Activated CD8-positive, alpha-beta memory T cell treated with anti-CD3 and anti-CD28 coated beads for 4 hours (primary cell): ENCODE measurements at places on chromosomes 7 and 10.

DNA sequence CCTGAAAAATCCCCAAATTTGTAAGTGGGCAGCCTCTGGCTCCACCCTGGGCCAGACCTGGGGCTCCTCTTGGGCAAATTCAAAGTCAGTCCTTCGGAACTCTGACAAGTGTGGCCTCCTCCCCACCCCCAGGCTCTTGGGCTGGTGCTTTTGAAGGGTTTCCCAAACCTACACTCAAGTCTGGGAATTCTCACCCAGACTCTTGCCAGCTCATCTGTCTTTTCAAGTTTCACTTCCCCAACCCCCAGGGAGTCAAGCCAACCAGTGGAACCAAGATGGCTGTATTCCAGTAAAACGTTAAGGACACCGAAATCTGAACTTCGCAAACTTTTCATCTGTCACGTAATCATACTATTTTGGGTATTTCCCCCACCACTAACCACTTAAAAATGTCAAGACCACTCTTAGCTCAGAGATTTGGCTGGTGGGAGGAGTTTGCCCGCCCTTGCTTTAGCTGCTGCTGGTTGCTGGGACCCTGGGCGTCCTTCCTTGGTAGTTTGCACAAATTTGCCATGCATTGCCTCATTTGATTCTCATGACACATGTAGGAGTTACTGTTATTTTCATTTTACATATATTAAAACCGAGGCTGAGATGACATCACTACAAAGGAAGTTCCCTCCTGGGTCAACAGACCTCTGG, 1.7 kb upstream of the MYO1G start:
- no peak for DNase-seq

DNA sequence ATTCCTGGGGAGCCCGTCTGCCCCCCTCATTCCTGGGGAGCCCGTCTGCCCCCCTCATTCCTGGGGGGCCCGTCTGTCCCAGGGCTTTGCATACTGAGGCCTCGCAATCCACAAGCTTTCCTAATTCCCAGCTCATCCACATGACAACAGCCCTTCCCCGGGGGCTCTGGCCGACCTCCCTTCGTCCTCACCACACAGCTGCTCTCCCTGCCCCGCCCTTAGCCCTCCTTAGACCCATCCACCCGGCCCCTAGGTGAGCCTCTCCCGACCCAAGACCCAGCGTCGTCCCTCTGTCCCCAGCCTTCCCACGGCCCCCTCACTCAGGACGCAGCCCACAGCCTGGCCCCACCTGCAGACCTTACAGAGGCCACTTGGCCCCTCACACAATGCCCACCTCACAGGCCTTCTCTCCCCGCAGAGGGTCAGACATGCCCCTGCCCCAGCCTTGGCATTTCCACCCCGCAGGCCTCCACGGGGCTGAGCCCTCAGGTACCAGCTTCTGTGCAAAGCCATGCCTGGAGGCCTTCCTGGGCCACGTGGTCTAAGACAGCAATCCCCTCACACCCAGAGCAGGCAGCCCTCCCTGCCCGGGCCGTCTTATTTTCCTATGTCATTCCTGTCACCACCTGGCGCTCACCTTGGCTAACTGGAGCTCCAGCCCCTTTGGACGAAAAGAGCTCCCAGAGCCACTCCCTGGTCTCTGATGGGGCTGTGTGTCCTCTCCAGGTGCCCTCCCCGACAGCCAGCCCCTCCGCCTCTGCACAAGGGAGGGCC, 3.5 kb upstream of the FAM20C start:
- DNase-seq = no peak

- DNase-seq = no peak
Measured at GRCh38 chr7:101234636-101235035, 3.0 kb downstream of the CLDN15 start.

DNA sequence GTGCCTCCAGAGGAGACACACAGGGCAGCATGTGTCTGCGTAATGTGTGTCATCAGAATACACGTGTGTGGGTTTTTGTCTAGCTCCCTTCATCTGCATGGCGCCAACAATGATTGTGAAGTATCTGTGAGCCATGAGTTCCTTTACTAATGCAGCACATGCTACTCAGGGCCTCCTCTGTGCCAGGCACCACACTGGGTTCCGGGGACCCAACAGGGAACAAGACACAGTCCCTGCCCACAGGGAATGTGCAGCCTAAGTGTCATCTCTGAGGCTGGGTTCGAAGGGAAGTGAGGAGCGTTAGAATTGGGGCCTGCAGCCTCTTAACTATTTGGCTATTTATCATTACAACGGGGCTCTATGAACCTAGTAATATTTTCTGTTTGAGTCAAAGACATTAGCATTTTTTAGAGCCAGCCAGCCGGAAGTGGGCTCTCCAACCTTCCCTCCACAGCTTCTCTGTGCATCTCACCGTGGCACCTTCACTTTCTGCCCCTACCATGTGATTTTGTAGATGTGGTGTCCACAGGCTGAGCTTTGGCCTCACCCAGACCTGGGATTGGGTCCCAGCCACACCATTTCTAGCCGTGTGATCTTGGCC, 43.9 kb upstream of the SRGN start:
- no peak for DNase-seq

DNA sequence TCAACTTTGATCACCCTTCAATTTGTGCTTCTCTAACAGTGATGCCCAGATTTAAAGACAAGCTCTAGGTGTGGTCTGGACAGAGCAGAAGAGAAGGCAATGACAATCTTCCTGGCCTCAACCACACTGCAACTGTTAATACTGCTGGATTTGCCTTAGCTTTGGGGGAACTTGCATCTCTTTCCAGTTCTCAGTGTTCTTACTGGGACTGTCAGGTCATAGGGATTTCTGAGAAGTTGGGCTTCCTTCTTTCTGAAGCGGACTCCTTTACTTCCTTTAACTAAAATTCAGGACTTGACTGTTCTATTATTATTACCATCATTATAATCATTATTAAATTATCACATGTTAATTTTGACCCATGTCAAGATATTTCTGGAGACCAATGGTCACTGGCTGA, 80.8 kb downstream of the OSBPL3 start:
- DNase-seq = no peak

DNA sequence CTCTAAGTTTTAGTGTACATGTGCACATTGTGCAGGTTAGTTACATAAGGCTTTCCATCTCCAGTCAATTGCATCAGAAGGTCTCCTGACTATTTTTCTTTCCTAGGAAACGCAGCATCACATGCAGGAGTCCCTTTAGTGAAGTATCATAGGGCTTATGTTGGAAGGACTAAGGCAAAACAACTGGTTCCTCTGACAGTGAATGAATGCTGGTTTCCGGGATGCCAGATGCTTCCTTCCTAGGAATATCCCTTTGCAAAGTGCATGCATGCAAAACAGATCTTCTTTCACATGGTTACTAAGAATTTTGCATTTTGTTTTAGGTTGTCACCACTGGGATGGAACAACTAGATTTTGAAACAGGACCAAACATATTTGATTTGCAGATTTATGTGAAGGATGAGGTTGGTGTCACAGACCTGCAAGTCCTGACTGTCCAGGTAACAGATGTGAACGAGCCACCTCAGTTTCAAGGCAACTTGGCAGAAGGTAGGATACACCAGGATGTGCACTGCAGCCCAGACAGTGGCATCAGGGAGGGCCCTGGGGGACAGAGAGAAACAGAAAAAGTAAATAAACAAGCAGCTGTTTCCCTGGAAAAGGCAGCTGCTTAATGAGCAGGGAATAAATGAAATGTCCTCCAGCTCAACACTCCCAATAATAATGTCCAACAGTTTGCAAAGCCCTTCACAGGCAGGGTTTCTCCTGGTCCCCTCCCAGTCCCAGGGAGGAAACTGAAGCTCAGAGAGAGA, 17.8 kb downstream of the CDHR3 start:
- no peak for DNase-seq

DNA sequence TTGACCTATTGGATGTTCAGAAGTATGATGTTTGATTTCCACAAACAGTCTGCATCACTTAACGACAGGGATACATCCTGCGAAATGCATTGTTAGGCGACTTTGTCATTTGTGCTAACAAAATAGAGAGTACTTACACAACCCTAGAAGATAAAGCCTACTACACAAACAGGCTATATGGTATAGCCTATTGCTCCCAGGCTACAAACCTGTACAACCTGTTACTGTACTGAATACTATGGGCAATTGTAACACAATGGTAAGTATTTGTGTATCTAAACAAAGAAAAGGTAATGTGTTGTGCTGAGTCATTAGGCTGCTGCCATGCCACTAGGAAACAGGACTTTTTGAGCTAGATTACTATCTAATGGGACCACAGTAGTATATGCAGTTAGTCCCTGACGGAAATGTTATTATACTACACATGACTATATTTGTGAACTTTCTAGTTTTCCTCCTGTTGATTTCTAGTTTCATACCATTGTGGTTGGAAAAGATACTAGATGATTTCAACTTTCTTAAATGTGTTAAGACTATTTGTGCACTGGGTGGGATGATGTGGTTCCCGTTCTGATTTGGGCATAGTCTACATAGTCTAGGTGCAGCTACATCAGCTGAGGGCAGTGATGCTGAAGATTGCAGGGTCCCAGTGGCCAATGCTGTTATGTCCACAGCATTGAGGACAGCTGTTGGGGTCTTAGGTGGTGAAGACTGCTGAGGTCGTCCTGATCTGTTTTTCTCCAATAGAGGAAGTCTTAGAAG, 161.7 kb downstream of the HTR7 start:
- no peak for DNase-seq

DNA sequence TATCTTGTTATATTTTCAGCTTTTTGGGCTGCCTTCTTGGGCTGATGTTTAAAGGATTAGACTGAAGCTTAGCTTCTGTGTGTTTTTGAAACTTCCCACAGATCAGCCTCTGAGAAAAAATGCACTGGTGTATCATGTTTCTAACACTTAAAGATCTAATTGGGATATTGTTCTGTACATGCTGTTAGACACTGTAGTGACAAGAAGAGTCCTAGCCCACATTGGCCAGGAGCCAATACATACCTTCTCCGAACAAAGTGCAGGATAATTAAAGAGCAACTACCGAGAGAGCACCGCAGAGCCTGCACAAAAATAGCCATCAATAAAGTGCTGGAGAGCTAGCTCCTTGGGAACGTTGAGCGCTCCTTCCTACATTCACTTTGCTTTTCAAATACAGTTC, 289.4 kb upstream of the SP8 start:
- DNase-seq = no peak

- no peak for DNase-seq
Measured at GRCh38 chr7:14697684-14698083, 204.9 kb downstream of the DGKB start.

DNA sequence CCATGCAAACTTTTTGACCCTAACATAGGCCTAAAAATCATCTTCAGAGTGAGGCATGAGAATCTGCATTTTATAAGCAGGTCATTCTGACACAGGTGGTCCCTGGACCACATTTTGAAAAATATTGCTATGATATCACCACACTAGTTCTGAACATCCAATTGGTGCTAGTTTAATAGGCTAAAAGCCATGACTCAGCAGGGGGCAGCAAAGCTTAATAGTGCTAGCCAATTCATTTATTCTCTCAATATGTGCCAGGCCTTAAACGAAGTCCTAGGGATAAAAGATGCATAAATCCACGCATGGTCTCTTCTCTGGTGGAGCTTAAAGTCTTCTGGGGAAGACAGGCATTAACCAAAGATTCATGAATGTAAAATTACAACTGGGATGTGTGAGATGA, 10.2 kb upstream of the SLC25A28 start:
- no peak for DNase-seq

- no peak for DNase-seq
Measured at GRCh38 chr10:79320316-79320715, 27.0 kb upstream of the PPIF start.

DNA sequence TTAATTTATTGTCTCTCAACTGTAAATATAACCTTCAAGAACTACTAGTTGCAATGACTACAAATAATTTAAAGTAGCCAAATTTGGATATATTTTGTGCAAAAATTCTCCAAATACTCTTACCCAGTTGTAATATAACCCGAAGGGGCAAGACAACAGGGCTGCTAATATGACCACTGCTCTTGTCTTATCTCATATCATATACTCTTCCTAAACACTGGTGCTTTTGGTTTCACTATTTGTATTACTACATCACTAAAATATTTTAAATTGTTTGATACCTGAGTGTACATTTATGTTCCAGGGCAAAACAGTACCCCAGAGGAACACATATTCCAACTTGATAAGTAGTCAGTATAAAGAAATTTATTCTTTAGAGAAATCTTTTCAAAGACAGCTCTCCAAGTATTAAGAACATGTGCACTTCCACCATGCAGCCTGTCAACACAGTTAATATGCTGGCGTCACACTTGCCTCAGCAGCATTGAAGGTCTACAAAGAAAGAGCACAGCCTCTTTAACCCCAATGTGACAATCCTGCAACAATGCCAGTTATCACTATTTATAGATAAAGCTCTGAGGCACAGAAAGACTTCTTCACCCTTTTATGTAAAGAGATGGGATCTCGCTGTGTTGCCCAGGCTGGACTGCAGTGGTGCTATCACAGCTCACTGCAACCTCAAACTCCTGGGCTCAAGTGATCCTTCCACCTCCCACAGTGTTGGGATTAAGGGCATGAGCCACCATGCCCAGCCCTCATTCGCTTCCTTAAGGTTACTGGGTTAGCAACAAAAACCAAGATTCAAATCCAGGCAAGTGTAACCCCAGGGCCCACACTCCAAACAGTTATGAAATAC, 37.8 kb downstream of the RHEB start:
- no peak for DNase-seq

GRCh38 chr10:52213321-52213752, 100.7 kb upstream of the DKK1 start:
- no peak for DNase-seq

DNA sequence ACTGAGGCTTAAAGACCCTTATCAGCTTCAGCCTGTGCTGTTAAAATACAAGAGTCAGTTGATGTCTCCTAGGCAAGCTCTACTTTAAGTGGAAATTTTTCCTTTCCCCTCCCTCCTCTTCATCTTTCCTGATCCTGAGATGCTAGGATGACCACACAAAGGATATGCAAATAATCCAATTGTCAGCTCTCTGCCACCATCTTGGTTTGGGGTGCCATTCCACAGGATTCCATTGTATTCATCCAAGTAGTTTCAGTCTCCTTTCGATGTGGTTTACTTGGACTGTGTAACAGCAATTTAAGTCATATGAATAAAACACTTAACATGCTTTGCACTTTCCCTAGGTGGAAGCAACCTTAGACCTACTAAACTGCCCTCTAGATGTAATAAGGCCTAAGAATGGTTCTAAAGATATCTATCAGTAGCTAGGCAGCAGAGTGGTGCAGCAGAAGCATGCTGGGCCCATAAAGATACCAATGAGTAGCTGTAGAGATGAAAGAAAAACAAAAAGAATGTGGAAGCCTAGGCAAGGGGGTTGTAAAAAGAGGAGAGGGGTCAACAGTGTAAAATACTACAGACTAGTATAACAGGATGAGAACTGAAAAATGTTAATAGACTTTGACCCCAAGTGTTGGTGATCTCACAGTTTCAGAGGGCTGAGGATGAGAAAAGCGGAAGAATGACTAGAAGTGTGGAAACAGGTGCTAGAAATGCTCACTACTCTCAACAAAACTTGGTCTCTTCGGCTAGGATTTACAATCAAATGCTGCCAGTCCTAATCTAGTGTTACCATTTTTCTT, 2.4 kb upstream of the CFAP69 start:
- DNase-seq = no peak
